ENCODE measurements at places on chromosomes 2 and 18.

DNA sequence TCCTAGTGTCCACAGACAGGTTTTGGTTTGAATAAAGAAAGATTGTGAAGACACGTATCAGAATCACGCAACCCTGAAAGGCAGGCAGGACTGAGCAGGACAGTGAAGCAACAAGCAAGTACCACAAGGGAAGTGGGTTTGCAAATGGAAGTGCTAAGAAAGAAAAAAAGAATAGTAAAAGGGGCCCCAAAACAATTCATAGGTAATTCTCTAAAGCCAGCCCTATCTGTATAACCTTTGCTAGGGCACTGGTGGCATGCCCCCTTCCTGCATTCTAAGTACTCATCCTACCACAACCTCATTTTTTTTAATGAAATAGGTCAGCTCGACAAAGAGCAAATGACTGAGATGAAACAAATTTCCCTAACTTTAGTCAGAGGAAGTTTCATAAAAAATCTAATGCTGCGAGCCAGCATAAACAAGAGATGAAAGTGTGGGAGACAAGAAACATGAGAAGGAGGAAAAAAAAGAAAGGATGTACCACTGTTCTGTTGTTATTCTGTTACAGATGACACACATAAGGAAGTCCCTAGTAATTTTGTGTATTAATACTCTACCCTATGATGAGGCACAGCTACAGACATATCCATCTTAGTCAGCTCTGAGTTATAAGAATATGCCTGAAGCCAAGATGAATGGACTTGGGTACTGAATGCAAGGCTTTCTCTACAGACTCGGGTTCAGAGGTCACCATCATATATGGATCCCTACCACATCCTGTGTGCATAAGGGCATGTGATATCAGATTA is 32.2 kb downstream of the IKZF2 start:
- DNase-seq = no peak

DNA sequence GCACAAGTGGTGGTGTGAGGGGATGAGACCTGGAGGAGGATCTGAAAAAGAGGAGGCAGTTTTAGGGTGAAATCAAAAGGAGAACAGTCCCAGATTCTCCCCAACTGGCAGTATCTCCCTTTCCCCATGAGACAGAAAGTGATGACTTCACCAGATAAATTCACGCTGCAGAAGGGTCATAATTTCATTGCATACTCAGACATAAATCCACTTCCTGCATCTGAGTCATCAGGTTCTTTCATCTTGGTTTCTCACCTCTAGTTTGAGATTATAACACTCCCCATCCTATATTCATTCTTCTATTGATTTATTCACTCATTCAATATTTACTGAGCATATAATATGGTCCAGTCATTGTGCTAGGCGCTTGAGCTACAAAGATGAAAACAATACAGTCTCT is 64.7 kb downstream of the CCDC148 start:
- DNase-seq = no peak

GRCh38 chr2:106695919-106696318 is 190.0 kb downstream of the ST6GAL2 start:
- no peak for DNase-seq

DNA sequence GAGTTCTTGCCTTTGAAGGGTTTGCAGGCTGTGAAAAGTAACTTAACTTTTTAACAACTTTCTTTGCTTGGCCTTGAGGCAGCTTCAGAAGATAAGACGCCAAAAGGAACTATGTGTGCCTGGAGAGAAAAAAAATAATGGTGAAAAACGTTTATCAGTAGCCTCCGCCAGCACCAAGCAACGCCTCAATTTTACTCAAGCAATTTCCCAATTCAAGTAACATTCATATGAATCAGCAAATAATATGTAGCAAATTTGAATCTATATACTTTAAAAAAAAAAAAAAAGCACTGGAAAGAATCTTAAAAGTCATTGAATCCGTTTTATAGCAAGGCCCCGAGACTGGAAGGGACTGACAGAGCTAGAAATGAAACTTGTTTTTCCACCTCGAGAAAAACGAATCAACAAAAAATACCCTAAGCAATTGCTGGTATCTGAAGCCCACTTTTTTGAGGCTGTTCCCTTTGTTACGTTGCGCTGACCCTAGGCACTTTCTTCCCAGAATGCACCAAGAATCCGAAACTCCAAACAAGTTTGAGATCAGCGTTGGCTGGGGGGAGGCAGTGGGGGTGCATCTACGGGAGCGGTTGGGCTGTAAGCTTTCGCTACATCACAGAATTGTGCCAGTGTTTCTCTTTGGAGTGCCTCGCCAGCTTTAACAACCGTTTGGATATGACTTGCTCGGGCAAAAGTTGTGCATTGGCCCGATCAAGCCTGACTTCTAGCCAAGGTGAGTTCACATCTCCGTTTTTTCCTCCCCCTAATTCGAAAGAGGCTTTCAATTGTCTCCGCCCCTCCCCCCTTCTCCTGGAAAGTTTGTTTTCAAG is 2.7 kb upstream of the TGIF1 start:
- DNase-seq = no peak

DNA sequence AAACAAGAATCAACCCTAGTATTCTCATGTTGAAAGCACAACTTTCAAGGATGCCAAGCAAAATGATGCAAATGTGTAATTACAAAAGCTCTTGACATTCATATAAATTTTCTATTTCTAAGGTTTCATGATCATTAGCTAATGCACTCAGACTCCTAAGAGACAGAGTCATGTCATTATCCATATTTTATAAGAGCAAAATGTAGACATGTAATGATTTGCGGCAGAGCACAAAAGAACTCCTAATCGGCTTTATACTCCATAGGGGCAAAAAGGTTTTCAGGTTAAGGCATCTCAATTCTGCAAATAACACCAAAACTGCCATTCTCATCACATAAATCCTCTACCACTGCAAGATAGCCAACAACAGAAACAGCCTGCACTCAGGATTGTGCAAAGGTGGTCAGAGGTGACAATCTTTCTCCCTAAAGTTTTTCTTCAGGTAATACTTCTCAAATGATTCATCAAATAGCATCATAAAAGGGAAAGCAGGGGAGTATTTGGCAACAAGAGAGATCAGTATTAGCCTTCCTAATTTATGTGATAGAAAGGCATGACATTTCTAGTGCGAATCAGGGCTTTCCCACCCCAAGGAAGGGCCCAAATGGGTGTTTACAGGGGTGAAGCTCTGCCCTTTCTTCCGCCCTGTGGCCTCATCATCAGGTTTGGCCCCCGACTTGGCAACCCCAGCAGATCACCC is 64.7 kb downstream of the STK39 start:
- DNase-seq = no peak

GRCh38 chr2:200765139-200765951 is 46.4 kb upstream of the BZW1 start:
- peak; percentile 77 for DNase-seq

- no peak for DNase-seq
Observed at GRCh38 chr2:127195140-127196074, 24.7 kb downstream of the CYP27C1 start.

DNA sequence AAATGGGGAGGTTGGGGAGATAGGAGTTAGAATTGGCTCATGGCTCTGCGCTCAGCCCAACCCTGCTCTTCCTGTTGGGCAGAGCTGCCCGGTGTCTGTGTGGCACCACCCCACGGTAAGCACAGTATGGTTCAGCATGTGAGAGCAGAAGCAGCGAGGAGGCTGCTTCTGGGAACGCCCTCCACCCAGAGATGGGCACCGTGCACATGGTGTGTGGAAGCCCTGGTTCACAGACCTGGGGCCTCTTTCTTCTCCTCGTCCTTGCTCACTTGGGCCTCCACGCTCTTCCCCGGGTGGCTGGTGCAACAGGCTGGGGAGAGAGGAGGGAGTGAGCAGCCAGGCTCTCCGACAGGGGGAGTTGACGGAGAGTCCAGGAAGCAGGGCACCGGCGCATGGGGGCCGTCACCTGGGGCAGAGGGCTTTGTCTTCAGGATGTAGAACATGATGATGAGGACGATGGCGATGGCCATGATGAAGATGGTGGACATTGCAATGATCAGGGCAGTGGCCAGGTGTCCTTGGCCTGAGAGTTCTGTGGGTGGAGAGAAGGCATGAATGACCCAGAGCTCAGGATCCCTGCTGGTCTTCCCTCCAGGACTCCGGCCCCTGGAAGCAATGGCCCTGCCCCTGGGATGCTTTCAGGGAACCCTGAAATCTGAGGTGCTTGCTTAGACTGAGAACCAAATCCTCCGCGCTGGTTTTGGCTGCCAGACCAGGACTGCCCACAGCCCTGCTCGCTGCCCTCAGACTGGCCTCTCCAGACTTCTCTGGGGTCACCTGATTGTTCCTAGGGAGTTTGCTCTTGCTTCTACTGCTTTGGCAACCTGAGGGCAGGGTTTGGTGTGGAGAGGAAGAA is 78.3 kb downstream of the EDAR start:
- DNase-seq = no peak

DNA sequence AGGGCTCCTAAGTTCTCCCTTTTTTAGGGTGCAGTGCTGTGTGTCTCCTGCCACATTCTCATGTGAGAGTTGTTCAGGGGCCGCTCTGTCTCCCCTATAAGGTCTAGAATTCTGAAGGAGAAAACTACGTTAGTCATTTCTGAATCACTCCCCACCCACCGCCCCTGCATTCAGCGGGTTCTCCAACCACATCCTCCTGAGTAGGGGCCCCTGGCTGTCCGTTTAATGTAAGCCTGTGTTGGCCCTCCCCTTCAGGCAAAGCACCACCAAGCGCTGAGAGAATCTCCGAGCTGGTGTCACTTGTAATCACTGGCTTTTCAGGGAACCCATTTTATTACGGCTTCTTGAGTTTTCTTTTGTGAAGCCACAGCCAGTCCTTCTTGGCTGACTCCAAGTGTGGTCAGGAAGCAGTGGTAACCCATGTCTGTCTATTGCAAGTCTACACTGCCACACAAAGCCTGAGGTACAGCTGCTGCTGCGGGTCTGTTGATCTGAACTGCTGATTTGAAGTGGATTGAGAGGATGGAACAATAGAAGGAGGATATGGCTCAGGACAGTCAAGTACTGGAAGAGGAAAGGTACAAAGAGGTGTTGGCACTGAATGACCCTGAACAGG is 16.9 kb downstream of the LCT start:
- no peak for DNase-seq

DNA sequence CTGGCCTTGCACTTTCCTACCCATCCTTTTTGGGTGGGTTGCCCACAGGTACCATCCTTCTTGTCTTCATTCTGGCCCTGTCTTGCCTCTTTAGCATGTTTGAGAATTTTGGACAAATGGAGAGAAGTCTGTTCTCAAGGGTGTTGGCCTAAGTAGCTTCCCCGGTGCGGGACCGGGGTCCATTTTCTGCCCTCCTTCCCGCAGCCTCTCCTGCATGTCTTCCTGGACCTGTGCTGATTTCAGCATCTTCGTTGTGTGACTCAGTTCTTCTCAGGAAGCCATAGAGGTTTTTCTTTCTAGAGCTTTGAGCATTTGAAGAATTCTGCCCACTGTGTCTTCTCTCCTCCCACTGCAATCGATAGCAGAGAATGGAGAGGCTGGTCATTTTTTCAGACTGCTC is 172.7 kb downstream of the SH3RF3 start:
- no peak for DNase-seq

- DNase-seq = no peak
Observed at GRCh38 chr2:76506538-76506937, 795.8 kb upstream of the GCFC2 start.

- no peak for DNase-seq
Observed at GRCh38 chr2:23414871-23415270, 29.9 kb downstream of the KLHL29 start.

GRCh38 chr18:36078751-36079529 is 11.6 kb upstream of the RPRD1A start:
- no peak for DNase-seq

DNA sequence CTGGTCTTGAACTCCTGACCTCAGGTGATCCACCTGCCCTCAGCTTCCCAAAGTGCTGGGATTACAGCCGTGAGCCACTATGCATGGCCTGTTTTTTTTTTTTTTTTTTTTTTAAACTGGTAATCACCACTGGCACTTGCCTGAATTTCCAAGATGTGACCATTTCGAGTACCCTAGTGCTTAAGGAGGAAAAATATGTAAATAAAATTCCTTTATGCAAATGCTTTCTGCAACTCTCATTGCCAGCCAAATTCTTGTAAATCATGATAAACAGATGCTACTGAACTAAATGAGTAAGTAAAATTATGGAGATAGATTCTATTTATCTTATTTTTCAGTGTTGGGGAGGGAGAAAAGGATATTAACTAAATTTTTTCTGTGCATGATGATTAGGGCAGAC is 18.6 kb downstream of the CDCA7 start:
- no peak for DNase-seq

DNA sequence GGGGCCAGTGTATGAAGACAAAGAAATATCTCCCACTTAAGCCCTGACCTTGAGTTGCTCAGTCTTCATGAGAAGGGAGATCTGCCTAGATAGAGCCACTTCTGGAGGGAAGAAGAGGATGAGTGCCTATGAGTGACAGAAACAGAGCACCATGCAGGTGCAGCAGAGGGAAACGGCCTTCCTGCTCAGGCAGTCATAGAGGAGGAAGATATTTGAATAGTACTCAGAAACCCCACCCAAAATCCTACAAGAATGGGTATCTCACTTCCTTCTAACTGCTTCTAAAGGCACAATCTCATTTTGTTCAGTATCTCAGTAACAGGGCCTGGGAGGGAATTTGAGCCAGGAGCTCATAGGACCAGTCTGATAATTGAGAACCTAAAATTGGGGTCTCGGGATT is 339.3 kb downstream of the ALK start:
- DNase-seq = no peak

GRCh38 chr18:37529863-37530262 is 35.7 kb downstream of the CELF4 start:
- no peak for DNase-seq

DNA sequence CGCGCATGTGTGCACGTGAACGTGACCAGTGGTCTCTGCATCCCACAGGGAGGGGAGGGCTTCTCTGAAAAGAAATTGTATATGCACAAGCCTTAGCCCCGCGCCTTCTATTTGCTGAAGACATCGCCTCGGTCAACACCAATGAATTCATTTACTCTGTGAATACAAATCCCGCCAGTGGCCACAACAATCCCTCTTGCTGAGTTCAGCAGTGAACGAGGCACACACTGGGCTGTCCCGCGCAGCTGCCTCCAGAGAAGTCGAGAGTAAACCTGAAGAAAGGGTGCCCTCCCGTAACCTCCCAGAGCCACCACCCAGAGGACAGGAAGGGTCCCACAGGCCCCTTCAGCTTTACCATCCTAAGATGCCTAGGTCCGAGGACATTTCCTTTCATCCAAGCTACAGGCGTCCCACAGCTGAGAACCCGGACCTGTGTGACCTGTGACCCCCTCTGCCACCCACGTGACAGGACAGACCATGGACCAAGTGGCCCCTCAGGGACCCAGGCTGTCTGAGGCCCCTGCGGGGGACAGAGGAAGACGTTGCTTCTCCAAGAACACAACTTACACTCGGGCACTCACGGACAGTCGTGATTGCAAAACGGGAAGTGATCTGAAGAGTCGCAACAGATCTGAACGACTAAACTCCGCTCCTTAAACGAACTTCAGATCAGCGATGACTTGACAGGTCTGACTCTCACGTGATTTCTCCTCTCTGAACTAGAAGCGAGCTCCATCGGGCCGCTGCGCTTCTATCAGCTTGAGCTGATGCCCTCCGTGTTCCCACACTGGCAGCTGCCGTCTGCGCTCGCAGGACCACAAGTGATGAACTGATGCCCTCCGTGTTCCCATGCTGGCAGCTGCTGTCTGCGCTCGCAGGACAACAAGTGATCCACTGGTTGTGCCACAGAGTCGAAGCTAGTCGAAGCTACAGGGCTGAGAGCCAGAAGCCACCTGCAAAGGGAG is 92.7 kb downstream of the ZNF516 start:
- DNase-seq = no peak

GRCh38 chr2:146523196-146523595 is 1321.6 kb upstream of the ACVR2A start:
- no peak for DNase-seq
